Omental fat pad (tissue), 4 donors: ENCODE measurements at places on chromosomes 13 and 19. TPM values are rescaled to one million over a fixed set of nuclear protein-coding genes. Genes with fewer than 3 reads are reported as not detected.

- DNase-seq: no peak
Measured at GRCh38 chr19:42207767-42208271, 9.7 kb downstream of the DEDD2 start.

GRCh38 chr19:54616057-54616456, 14.2 kb upstream of the LILRB1 start:
- no peak for DNase-seq

- no peak for DNase-seq
Measured at GRCh38 chr19:16591803-16592556, 19.8 kb upstream of the SLC35E1 start.

CEACAM16 gene
- total RNA-seq: not detected

GRCh38 chr19:43691755-43692154, 21.8 kb upstream of the PLAUR start:
- DNase-seq: no peak

SMIM44 gene
- not detected for total RNA-seq

DNA sequence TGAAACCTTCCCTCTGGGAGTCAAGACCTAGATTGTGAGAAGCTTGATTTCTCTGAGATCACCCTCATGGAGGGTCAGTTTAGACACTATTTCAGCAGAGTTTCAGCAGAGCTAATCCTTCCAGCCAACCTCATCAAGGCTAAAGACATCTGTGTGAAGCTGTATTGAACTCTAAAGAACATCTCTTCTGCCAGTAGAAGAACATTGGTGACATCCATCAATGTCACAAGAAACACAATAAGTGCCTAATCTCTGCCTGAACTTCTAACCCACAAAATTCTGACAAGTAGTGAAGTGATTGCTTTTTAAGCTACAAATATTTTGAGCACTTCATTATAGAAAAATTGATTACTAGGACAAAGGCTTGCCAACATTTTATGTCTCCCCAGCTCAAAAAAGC, 475.8 kb upstream of the PCDH20 start:
- DNase-seq: no peak

- no peak for DNase-seq
Measured at GRCh38 chr13:35736876-35737275, 260.4 kb upstream of the MAB21L1 start.

DNA sequence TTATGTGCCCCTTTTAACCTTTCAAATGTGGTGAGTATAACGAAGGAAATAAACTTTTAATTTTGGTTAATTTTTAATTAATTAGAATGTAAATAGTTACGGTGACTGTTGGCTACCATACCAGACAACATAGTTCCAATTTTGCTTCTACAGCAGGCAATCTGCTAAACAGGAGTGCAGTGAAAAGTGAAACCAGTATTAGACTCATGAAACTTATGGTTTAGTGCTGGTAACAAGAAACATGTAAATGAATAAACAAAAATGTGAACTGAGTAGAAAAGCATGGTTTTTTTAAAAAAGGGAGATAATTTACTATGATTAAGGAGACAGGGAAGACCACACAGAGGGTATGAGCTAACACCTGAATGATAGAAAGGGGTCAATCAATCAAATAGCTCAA, 478.4 kb downstream of the PCDH9 start:
- DNase-seq: no peak

- no peak for DNase-seq
Measured at GRCh38 chr19:45173816-45174215, 4.2 kb downstream of the TRAPPC6A start.

ZNF441 gene
- 12.8 TPM for total RNA-seq

SSC5D gene
- total RNA-seq: 3.2 TPM

PLK5 gene
- total RNA-seq: not detected

PSG11 gene
- total RNA-seq: not detected

DNA sequence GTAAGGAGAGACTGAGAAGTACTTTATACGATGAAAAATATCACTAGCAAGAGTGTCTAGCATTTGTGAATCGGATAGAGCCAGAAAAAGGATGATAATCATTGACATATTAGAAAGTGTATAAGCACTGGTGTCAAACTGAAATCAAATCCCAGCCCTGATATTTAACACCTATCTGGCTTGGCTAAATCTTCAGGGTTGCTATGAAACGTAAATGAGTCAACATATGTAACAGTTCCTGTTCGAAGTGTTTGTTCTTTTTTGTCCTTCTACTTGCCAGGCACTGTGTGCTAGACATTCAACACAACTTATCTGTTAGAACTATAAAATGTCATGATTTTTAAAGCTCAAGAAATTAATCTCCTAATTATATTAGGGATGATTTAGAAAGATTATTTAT, 40.8 kb downstream of the SERPINE3 start:
- DNase-seq: no peak

DNA sequence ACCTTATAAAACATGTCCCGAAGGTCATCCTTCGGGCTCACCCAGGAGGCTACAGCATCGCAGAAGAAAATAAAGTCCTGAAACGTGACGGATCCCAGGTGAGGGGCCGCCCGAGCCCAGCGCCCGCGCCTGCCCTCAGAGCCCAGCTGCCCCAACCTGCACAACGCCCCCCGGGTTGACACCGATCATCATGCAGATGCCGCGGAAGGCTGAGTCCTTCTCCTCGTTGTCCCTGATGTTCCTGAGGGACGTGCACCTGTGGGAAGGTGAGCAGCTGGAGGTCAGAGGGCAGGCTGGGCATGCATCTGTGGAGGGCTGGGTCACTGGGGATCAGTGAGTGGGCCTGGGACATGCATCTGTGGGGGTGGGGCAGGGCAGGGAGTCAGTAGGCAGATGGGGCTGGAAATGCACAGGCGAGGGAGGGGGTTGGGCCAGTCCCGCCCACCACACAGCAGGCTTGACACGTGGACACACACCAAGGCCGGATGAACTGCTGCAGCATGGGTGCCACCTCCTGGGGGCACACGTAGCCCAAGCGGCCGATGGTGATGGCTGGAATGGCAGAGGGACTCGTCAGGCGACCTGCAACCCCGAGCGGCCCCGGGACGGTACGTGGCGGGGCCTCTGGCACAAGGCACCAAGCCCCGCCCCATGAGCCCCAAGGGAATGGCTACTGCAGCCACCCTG, 5.3 kb upstream of the FBXW9 start:
- DNase-seq: no peak

DNA sequence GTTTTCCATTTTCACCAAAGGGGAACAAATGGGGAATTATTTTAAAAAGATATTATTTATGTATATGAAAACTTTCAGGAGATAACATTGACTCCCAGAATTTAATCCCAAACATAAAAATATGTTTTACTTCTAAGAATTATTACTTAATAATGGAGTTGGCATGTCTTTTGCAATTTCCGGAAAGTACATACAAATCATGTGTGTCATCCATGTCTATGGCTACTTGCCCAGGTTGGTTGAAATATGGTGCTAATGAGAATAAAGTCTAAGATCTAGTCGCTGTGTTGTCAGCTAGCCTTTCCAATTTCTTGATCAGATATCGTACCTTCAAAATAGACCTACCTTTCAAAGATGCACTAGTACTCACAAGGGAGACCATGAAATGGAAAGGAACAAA, 1003.2 kb upstream of the PCDH20 start:
- no peak for DNase-seq

GRCh38 chr19:30169196-30169900, 202.8 kb upstream of the ZNF536 start:
- DNase-seq: no peak

GSX1 gene
- total RNA-seq: not detected
